Activated effector memory CD4-positive, alpha-beta T cell treated with Interleukin-2 at 50 U/mL for 16 hours (primary cell): ENCODE measurements at places on chromosomes 4 and X.
A peak's percentile ranks its signal among the peaks of the same experiment; 100 is the strongest.

DNA sequence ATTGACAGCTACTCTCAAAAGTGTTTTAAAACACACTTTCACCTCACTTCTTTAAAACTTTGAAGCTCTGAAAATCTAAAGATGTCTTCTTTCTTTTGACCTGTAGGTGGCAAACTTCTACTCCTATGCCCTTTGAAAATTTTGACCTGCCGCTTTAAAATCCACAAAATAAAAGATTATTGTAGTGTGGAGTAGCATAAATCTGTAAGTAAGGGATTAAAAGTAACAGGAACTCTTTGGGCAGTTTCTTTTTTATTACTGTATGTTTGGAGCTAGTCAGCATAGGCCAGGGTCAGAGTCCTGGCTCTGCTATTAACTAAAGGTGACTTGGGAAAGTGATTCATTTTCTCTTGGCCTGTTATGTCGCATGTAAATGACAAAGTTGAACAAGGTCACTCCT is 25.5 kb downstream of the BBS12 start:
- DNase-seq: no peak

- no peak for DNase-seq
Observed at GRCh38 chrX:9071031-9071650, 37.2 kb upstream of the FAM9B start.

GRCh38 chrX:44043496-44043895 is 70.3 kb upstream of the NDP start:
- no peak for DNase-seq

GRCh38 chr4:106708464-106708816 is 327.7 kb downstream of the DKK2 start:
- no peak for DNase-seq

DNA sequence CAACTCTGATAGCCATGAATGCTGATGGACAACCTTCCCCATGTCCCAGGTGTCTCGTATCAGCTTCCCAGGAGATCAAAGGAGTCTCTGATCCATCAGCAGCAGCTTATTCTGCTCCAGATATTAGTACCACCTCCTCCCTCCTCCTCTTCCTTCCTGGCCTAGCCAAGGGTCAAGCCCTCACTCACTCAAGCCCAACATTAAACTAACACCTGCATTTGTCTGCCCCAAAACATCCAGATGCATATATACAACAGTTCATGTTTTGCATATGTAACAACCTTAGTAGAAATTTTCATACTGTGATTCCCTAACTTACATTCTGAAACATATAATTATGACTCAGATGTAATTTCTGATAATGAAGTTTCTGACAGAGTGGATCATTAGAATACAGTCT is 29.9 kb downstream of the BCLAF3 start:
- no peak for DNase-seq

- no peak for DNase-seq
Observed at GRCh38 chr4:159416073-159416472, 313.2 kb downstream of the RAPGEF2 start.

DNA sequence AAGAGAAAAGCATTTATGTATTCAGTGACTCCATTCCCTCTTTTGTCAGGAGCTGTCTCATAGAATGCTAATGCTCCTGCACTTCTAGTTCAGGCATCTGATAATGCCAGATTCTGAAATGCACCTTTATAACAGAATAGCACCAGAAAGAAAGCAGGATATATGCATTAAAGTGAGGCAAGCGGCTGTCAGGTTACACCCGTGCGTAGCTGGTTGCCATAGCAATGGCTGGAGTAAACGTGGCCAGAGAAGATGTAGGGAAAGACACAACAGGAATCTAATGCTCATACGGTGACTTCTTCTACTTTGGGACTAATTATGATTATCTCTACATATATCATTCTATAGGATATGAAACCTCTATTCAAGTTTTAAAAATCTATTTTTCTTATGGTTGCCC is 5.9 kb downstream of the EMCN start:
- DNase-seq: no peak

GRCh38 chr4:137467537-137467936 is 64.8 kb downstream of the PCDH18 start:
- DNase-seq: no peak

DNA sequence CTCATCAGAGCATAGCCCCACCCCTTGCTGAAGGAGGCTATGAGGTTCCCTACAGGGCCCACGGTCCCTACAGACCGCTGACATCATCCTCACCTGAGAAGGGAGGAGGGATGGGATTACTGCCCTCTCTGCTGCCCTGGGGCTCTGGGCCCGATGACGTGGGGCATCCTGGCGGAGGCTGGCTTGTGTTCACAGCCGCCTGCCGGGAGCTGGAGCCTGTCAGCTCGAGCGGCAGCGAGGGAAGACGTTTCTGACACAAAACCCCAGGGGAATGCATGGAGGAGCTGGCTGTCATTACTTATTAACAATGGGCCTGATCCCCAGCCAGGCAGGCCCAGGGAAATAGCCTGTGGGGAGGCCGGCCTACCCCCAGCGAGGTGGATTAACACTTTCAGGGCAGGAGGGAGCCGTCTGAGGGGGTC is 106.6 kb upstream of the ATP6AP2 start:
- DNase-seq: no peak

GRCh38 chr4:97003715-97004114 is 1139.6 kb downstream of the STPG2 start:
- no peak for DNase-seq

- no peak for DNase-seq
Observed at GRCh38 chr4:121514443-121514842, 133.6 kb upstream of the QRFPR start.

- DNase-seq: no peak
Observed at GRCh38 chrX:64456828-64457227, 61.6 kb upstream of the MTMR8 start.

DNA sequence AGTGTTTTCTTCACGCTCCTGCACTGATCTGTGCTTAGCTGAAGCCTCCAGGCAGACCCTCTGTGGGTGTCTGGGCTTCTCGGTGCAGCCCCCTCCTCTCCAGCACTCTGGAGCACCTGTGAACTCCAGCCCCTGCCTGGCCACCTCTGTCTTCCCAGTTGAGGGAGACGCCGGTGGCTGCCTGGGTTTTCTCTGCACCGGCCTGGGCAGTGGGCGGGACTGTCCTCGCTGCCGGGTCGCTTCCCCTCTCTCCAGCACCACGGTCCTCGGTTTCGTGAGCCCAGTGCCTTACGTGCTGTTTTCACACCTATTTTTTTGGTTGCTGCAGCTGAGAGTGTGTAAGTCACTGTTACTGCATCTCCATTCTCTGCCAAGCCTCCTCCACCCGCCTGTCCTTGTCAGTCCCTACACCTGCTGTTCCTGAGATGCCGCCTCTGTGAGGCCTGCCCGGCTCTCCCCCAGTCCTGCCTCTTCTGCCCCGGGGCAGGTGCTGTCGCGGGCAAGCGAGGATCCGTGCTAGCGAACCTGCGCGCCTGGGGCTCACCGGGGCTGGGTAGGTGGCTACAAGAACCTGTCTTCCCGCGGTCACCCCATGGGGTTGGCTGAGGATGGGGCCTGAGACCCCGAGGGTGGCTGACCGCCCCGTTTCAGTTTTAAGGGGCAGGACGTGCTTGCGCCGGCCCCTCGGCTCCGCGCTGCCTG is 2.4 kb upstream of the FGFRL1 start:
- DNase-seq: peak; percentile 29

DNA sequence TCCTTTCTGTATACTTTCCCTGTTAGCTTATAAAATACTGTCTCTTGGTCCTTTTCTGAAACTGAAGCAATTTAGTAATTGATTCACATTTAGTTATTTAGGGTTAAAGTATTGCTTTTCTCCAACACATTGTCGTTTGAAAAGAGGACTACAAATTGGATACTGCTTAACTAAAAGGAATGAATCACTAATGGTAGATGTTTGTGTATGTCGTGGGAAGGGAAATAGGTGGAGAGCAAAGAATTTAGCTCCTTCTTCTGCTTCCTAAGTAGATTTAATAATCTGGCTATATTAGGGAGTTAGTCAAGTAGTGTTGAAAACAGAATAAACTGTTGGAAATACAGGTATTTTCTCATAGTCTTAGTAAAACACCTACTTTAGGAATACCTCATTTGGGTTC is 27.9 kb downstream of the SLAIN2 start:
- no peak for DNase-seq

GRCh38 chrX:108736509-108737479 is at the start of gene IRS4:
Gene IRS4, minus strand, starts transcription at chrX:108736563.
- DNase-seq: no peak

DNA sequence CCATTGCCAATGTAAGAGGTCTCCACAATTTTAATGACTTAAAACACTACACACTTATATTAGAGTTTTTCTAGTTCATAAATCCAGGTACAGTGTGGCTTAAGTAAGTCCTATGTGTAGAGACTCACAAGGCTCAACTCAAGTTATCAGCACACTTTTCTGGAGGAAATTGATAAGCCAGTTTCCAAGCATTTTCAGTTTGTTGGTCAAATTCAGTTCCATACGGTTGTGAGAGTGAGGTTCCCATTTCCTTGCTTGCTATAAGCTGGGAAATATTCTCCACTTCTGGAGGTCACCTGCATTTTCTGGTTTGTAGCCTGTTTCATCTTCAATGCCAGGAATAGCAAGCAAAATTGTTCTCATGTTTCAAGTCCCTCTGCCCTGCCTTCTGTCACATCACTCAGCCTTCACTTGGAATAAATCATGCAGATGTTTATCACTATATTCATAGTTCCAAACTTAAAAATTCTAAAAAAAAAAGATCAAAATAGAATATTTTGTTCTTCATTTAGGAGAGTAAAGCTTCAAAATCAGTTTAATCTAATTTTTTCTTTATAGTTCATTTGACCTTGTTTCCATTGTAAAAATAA is 1137.5 kb upstream of the INTU start:
- DNase-seq: no peak

GRCh38 chr4:128461291-128462102 is 173.9 kb upstream of the PGRMC2 start:
- DNase-seq: no peak

DNA sequence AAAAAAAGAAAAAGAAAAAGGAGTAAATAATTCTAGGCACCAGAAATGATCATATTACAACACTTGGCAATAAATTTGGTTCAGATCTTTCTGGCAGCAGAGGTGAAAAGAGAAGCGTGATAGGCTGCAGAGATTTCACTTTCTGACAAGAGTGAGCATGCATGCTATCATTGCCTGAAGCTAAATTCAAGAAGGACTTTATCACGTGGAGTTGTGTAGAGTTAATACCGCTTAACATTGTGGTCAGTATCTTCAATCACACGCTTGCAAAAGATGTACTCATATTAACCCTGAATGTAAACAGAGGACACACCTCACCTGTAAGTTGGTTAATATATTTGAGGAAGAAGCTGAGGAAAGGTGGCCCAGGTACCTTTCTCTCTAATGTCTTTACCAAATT is 31.4 kb upstream of the RBPJ start:
- DNase-seq: no peak

GRCh38 chr4:12902735-12903134 is 581.4 kb downstream of the RAB28 start:
- DNase-seq: no peak

DNA sequence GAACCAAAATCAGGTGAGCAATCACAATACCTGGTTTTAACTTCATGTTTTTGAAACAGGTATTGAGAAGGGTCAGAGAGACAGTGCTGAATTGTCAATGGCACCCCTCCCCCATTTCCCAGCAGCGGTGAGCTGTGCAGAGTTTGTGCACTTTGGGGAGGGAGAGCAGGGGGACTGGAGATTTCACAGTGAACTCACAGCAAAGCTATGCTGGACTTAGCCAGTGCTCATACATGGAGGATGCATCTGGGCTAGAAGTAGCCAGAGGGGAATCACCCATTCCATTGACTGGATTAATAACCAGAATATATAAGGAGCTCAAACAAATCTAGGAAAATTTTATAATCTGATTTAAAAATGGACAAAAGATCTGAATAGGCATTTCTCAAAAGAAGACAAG is 612.6 kb downstream of the STPG2 start:
- DNase-seq: no peak

GRCh38 chr4:167715176-167715575 is 377.2 kb upstream of the ANXA10 start:
- no peak for DNase-seq

GRCh38 chrX:43973249-43974099 is at the start of gene NDP:
Gene NDP, minus strand, starts transcription at chrX:43973390. Its CDS starts 14,745 bp downstream, at chrX:43958645.
- DNase-seq: no peak
